ENCODE measurements at places on chromosomes 5 and 9.

DNA sequence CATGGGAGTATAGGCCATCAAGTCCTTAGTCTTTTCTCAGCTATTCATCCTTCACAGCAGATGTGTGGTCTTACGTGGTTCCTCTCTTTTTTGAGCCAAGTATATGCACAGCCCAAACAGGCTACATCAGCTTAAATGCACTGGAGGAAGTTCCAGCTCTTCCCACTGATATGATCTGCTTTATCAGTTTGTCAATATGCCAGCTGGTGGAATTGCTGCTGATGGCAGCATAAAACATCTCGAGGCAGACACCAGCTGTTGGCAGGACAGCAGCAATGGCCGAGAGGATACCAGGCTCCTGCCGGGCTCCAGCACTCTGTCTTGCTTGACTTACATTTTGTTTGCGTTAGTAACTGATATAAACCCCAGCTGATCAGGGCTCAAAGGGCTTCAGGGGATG is 143.4 kb downstream of the TENT4A start:
- DNase-seq: no peak

GRCh38 chr5:7016999-7017747 is 303.9 kb downstream of the TENT4A start:
- no peak for DNase-seq

DNA sequence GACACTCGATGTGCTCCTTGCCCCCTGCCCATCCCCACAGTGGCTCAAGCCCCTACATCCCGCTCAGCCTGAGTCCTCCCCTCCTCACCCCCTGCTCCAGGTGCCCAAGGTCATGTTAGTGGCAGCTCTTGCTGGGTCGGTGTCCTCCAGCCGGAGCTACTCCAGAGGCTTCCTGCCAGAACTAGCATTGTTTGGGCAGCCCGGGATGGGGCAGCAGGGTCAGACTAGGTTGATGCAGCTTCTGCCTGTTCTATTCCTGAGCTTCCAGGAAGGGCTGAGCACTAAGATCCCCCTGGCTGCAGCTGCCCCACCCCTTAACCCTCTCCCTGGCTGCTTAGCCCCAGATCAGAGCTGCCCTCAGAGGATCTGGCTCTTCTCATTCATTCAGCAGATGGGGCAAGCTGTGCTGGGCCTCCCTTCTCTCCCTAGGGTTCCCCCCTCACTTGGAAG is 671 bp downstream of the RGS14 start:
- no peak for DNase-seq

GRCh38 chr5:95730730-95731570 is at the start of gene RHOBTB3:
RHOBTB3 (plus strand) TSS chr5:95731336; CDS start chr5:95731683, 347 bp downstream.
- DNase-seq: peak; percentile 95

DNA sequence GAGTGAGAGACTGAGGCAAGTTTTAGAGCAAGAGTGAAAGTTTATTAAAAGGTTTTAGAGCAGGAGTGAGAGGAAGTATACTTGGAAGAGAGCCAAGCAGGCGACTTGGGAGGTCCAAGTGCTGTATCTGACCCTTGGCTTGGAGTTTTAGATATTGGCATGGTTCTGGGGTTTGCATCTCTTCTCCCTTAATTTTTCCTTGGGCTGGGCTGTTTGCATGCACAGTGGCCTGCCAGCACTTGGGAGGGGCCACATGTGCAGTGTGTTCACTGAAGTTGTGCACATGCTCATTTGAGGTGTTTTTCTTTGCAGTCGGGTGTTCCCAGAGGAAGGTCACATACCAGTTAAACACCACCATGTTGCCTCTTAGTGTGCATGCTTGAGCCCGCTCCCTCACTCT is 464.1 kb downstream of the DMRT2 start:
- DNase-seq: no peak

- no peak for DNase-seq
Observed at GRCh38 chr5:54895816-54896341, 89.5 kb downstream of the ESM1 start.

DNA sequence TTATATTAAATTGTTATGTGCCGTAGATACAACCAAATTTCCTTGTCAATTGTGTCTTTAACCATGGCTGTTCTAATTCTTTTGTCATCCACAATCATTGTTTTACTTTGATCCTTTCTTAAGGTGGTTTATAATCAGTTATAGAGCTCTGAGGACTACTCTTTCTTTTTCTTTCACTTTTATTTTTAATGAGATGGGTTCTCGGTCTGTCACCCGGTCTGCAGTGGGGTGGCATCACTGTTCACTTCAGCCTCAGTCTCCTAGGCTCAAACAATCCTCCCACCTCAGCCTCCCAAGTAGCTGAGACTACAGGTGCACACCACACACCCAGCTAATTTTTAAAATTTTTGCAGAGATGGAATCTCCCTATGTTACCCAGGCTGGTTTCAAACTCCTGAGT is 74.2 kb downstream of the ANXA2R start:
- DNase-seq: no peak

- no peak for DNase-seq
Observed at GRCh38 chr5:171444582-171444981, 25.1 kb downstream of the FGF18 start.

GRCh38 chr5:126481243-126481642 is 58.0 kb downstream of the GRAMD2B start:
- no peak for DNase-seq

DNA sequence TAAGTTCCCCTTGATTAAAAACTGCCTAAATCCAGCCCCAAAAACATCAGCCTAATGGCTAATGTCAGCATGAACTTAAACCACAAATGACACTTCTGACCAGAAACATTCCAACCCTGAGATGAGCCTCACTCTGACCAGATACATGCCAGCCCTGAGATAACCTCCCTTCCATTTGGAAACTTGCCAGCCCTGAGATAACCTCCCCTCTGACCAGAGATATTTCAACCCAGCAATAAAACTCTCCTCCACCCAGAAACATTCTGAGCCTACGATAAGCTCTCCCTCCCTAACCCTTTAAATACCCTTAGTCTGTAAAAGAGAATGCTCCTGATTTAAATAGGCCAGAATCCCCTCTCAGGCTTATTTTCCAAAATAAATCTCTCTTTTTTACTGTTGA is 1035.7 kb upstream of the NUDT12 start:
- DNase-seq: no peak

DNA sequence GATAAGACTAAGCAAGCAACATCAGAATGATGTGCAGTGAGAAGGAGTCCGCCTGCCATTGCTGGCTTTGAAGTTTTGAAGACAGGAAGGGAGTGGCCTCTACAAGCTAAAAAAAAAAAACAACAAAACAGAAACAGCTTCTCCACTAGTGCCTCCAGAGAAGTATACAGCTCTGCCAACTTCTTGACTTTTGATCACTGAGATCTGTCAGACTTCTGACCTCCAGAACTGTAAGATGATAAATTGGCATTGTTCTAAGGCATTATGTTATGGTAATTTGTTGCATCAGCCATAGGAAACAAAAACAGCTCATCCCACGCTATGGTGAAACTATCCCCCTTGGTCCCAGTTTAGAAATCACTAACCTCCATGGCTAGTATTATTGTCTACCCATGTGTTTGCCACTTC is 131.0 kb upstream of the VCAN start:
- peak; percentile 1 for DNase-seq
